ENCODE measurements at places on chromosomes 4 and X.

DNA sequence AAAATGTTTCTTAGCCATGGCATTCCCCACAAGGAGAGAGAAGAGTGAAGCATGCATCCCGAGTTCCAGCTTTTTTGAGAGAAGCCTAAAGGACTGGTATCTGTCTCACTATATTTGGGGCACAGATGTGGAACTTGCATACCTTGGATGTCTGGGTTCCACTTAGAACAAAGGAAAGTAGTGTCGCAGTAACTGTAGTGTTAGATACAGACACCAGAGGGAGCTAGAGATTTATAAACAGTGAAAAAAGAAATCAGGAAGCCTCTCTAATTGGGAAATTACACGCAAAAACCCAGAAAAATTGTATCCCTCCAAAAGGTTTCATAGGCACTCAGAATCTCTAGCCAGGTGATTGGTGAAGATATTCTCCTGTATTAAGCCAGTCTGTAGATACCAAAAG, 34.4 kb downstream of the AGTR2 start:
- DNase-seq = no peak

DNA sequence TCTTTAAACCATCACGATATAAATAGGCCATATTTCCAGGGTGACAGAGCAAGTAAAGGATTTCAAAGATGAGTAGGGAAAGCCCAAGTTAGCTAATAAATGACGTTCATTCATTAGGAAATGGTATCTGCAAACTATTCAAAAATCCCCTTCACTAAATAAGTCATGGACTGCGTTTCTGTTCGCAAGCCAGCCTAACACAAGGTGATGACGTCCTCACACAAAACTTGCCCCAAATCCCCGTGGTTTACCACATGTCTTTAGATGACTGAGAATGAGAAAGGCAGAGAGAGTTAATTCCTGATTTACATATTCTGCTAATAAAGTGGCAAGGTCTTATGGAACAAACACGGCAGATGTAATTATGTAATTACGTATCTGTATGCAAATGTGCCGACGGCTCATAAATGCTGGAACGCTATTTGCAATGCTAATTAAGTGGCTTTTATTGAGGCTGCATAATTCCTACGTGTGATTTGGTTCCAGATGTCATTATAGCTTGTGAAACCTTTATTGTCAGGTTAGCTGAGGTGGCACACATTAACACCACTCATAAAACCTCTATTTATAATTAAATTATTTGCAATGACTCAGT, 437.7 kb upstream of the FRG1 start:
- no peak for DNase-seq

- DNase-seq = no peak
Measured at GRCh38 chr4:119675391-119675790, 46.8 kb upstream of the PDE5A start.

GRCh38 chr4:39814403-39815185, 116.7 kb downstream of the UBE2K start:
- no peak for DNase-seq

DNA sequence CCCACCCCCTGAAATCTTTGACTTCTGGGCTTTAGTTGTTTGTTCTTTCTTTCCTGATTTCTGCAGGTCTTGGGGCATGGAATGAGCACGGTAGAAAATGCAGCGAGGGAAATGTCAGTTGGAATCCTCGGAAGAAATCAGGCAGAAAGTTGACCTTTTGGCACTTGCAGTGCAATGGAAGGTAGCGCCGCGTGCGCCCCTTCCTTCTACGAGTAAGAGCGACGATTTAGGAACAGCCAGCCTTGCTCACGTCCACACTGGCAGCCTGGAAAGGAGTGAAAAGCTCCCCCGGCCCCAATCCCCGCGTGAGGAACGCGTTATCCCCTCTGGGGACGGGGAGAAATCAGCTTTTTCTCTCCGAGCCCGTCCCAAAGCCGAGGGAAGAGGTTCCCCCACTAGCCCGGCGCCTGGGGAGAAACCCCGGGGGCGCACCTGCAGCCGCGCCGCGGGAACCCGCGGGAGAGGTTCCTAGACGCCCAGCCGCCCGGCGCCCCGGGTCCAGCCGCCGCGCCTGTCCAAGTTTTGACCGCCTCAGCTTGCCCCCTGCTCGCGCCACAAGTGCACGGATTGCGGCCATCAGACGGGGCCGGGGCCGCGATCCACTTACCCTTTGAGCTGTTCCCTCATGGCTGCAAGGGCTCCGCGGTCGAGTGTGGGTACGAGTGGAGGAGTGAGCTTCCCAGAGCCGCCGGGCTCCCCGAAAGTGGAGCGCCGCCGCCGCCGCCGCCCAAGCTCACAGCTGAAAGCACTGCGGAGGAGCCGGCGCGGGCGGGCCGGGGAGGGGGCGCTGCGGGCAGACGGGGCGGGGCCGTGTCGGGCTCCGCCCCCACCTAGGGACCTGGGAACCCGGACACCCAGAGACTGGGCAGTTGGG, 194.6 kb upstream of the FTHL17 start:
- DNase-seq = peak; percentile 57

DNA sequence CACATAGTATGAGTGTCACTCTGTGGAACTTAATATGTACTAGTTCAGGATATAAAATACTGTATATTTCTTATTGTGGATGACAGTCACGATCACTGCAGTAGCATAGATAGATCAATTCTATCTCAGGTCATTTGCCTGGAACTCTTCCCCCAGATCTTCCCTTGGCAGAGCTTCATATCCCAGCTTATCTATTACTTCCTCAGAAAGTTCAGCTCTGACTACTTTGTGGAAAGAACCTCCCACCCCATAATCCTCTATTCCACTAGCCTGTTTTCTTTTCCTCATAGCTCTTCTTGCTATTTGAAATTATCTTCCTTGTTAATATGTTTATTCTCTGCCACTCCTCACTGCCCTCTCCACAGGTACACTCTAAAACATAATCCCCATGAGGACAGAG, 10.9 kb downstream of the FAM241A start:
- no peak for DNase-seq

DNA sequence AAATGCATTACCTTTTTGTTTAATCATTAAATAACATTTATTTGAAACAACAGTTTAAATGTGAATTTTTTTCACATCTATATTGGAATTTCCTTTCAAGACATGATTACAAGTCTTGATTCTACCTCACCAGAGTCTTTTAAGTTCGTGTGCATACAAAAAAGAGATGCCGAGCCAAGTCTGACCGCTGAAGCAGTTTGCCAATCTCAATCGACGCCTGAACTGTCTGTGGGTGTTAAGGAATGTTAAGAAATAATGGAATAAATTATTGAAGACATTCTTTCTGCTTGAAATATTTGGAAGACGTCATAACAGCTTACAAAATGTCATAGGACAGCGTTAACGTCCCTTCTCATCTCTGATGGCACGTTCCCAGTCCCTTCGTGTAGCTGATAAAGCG, 27.9 kb upstream of the TNIP3 start:
- no peak for DNase-seq

DNA sequence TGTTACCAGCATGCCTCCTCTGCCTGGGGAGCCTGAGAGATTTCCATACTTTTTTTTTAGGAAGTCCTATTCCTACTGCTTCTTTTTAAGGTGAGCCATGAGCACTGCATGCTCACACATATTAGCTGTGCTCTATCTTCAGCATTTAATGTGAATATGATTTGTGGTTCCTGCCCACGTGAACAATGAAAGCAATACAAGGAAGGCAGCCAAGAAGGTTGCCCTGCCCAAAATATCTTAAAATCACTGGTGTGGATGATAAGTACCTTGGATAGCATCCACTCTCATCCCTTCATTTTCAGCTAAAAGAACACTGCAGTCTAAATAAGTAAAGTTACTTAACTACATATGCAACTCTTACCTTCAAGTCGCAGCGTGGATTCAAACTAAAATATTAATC, 607.5 kb downstream of the PACRGL start:
- no peak for DNase-seq

- peak; percentile 15 for DNase-seq
Measured at GRCh38 chrX:69128588-69128987, 36.7 kb downstream of the PJA1 start.

DNA sequence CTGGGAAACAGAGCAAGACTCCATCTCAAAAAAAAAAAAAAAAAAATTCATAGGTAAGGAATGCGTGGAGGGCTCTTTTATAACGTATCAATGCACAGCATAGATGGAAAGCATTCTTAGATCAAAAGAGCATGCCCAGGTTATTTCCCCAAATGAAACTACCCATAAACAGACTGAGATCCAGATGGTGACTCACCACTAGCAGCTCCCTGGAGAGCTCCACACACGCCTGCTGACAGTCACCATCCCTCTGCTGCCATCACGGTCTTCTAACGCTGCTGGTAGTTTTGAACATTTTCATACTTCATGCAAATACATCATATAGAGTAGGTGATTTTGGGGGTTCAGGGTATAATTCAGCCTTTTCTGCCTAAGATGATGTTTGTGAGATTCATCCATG, 136.9 kb downstream of the ASMT start:
- no peak for DNase-seq

DNA sequence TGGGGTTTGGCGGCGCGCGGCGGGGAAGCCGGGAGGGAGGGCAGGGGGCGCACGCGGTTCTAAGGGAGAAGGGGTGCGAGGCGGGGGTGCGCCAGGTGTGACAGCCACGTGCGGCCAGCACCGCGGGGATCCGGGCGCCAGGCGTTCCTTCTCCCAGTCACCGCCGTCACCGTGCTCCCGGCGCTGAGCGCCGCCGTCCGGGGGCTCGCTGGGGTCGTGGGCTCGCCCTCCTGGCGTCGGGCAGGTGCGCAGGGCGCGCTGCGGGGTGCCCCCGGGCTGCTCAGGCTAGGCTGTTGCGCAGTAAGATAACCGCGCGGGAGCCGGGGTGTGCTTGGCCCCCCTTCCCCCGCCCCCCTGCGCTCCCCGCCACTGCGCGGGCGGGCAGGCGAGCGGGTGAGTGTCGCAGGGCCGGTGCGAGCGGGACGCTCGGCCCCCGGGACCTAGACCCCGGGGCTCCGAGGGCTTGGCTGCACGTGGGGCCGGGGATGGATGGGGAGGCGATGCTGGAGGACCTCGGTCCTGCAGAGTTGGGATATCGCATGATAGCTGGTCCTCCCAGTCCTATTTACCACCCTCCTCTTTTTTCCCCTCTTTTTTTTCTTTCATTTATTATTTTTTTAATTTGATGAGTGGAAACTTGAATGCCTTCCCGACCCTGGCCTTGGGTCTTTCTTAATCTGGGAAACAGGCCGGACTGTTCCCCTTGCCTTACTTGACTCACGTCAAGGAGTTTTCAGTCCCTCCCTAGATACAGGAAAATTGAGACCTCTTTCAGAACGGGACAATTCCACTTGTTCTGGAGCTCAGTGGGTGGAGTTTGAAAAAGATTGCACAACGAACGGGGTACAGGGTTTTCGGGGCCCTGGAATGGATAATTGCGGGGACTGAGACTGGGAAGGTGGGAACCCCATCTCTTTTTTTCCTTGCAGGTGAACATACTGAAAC, 797 bp downstream of the TXLNG start:
- peak; percentile 46 for DNase-seq

GRCh38 chrX:148763896-148764295, 263.5 kb downstream of the AFF2 start:
- DNase-seq = no peak

DNA sequence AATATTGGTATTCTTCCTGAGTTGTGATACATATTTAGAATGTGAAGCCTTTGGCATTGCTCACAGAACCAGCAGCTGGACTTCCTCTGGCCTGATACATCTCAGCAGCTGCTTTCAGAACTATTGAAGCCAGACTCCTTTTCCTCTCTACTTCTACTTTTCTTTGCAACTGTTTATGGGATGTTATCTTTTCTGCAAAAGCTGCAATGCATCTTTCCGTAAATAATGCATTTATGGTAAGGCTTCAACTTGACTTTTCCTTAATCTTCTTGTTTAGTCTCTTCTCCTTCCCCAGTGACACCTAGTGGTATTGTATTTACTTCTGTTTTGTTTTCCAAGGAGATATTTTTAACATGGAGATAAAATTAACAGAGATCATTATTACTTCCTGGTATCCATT, 1548.7 kb downstream of the PCDH7 start:
- DNase-seq = no peak

DNA sequence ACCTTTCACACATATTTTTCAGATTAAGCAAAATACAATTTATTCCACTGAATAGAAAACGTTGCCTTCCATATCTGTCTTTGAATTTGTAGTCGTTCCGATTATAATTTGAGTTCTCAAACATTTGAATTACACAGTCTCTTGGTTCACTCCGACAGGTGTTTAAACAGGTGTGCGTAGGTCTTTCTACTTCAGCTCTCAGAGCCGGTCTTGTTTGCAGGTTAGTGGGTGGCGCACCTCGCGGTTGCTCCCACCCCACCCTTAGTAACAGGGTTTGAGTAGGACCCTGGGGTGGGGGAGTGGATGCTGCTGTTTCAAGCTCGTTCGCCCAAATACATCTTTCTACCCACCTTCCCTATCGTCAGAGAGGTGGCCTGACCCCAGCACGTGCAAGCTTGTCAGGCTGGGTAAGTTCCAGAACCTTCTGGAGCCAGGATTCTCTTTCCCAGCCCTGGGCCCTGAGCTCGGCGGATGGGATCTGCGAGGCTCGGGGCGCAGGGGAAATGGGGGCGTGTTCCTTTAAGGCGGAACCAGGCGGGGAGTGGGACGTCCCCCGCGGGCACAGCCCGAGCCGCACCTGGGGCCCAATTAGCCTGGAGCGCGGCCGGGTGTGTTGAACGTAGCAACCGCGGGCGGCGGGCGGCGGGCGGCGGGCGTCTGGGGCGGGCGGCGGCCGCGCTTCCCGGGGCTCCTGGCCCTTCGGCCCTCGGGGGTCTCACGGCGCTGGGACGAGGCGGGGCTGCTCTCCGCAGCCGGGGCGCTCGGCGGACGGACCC, at the start of gene FAM149A:
TSS of gene FAM149A (plus strand) at position 591 of the 776 bp plus-strand sequence.
- no peak for DNase-seq

DNA sequence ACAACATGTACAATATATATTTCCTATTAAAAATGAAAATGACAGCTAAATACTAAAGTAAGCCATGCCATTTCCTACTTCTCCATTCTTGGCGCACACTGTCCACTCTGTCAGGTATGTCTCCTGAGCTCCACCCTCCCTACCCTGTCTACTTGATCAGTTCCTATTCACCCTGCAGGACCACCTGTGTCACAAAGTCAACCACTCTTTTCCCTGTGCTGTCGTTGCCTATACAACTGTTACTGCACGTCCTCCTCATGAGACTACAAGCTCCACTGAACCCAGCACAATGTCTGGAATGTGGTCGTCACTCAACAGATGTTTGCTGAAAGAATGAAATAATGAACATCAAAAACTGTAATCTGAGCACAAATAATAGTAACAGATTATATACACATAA, 54.9 kb downstream of the SLC9A7 start:
- DNase-seq = no peak

Measured in dorsolateral prefrontal cortex (tissue), 122 donors.